NCI-H2107 (cell line): ENCODE measurements at places on chromosomes 7 and 10.

DNA sequence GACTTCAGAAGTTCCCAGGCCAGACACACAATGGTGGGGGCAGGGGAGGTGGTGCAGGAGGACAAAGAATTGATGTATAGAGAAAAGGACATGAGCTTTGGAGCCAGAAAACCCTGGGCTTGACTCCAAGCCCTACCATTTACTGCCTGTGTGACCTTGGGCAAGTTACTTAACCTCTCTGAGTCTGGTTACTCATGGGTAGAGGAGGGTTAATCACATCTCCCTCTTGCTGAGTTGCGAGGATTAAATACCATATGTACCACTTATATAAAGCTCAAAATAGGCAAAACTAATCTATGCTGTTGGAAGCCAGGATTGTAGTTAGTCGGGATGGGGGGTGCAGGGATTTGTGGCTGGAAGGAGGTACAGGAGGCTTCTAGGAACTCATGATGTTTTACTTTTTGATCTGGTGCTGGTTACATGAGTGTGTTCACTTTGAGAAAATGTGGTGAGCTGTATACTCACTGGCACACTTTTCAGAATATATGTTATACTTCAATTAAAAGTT lies 106.8 kb downstream of the SLIT1 start:
- DNase-seq, result no peak

GRCh38 chr10:4243651-4244050 lies 458.6 kb upstream of the KLF6 start:
- DNase-seq, result no peak

- DNase-seq, result no peak
Observed at GRCh38 chr7:25288556-25289307, 60.4 kb upstream of the NPVF start.

- DNase-seq, result no peak
Observed at GRCh38 chr10:118445535-118445934, 103.4 kb upstream of the FAM204A start.

DNA sequence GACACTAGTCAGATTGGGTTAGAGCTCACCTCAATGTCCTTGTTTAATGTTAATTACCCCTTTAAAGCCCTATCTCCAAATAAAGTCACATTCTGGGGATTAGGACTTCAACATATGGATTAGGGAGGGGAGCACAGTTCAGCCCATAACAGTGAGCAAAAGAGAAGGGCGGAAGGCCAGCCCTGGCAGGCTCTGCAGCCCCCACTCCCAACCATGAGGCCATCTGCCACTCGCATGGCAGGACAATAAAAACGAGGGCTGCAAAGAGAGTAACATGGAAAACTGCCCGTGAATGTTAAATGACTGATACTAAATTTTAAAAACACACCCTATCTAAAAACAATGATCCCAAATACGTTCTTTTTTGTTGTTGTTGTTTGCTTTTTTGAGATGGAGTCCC lies 38.7 kb downstream of the RGS10 start:
- DNase-seq, result no peak

GRCh38 chr10:1116051-1116450 lies 59.9 kb downstream of the WDR37 start:
- DNase-seq, result no peak

GRCh38 chr10:45453639-45454255 lies 79.7 kb downstream of the ALOX5 start:
- no peak for DNase-seq
